ENCODE measurements at places on chromosomes 13 and 19. TPM values are rescaled to one million over a fixed set of nuclear protein-coding genes. Genes with fewer than 3 reads are reported as not detected.

The KRTDAP gene
- total RNA-seq: not detected

The RYR1 gene
- total RNA-seq: 0.53 TPM

The NUFIP1 gene
- 5.2 TPM for total RNA-seq

The C19orf38 gene
- total RNA-seq: not detected

The LHFPL6 gene
- total RNA-seq: not detected

The PRR36 gene
- 0.19 TPM for total RNA-seq

The ZNF568 gene
- total RNA-seq: 4.6 TPM

The KLK5 gene
- total RNA-seq: not detected

The GRIN2D gene
- not detected for total RNA-seq

The MEF2B gene
- 1.8 TPM for total RNA-seq

GRCh38 chr19:39408392-39409207, 2.0 kb downstream of the ZFP36 start:
- peak; percentile 55 for DNase-seq

- no peak for DNase-seq
Observed at GRCh38 chr13:37212826-37213225, 107.4 kb upstream of the CSNK1A1L start.

DNA sequence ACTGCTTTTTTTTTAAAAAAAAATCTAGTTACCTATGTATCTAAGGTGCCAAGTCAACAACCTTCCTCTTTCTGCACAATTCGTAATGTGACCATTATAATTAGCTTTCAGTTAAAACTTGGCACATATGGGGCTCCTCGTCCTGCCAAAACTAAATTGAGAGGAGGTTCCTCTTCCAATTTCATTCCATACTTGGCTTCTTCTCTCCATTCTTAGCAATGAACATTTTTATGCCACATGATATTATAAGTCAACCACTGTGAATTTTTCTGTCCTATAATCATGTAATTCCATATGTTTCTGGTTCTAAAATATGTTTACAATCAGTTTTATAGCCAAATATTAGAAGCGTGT, 177.0 kb downstream of the DCLK1 start:
- no peak for DNase-seq

DNA sequence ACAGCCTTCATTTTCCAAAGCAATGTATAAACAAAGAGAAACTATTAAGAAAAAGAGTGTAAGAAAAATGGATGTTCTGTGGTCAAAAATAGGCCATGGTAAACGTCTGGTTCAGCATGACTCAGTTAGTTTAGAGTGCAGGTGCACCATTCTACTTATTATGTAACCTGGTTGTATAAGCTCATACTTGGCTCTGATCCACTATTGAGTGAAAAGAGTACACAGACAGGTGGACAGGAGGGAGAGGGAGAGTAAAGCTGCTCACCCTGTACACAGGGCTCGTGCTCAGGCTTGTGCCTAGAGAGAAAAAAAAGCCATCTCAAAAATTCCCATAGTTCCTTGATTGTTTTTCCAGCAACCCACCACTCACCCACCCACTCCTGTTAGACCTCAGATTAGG, 85.8 kb upstream of the ZNF91 start:
- DNase-seq: no peak

GRCh38 chr13:46567671-46568070, 14.7 kb downstream of the LRCH1 start:
- DNase-seq: no peak

- no peak for DNase-seq
Observed at GRCh38 chr13:41960211-41960636, 685 bp downstream of the VWA8 start.

GRCh38 chr13:44068737-44069136, 189.0 kb downstream of the LACC1 start:
- DNase-seq: no peak

DNA sequence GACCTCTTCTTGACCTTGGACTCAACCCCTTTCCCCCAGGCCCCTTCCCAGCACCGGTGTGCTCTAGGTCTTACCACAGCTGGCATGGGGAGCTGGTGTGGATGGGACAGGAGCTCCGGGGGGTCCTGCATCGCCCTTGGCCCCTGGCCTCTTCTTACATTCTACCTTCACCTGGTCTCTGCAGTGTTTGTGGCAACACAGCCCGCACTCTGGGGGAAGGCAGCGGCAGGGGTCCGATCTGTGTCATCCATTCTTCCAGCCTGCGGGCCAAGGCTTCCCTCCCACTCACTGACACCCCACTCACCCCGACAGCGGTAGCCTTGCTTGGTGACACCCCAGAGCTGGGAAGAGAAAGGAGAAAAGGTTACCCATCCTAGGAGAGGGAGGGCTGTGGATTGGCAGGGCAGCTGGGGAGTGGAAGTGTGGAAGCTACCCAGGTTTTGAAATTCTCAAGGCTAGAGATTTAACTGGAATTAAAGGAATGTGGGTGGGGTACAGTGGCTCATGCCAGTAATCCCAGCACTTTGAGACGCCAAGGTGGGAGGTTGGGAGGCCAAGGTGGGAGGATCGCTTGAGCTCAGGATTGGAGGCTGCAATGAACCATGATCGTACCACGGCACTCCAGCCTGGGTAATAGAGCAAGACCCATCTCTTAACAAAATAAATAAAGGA, 8.3 kb downstream of the FAM98C start:
- DNase-seq: no peak

GRCh38 chr13:75961911-75962310, 325.8 kb downstream of the LMO7 start:
- no peak for DNase-seq

DNA sequence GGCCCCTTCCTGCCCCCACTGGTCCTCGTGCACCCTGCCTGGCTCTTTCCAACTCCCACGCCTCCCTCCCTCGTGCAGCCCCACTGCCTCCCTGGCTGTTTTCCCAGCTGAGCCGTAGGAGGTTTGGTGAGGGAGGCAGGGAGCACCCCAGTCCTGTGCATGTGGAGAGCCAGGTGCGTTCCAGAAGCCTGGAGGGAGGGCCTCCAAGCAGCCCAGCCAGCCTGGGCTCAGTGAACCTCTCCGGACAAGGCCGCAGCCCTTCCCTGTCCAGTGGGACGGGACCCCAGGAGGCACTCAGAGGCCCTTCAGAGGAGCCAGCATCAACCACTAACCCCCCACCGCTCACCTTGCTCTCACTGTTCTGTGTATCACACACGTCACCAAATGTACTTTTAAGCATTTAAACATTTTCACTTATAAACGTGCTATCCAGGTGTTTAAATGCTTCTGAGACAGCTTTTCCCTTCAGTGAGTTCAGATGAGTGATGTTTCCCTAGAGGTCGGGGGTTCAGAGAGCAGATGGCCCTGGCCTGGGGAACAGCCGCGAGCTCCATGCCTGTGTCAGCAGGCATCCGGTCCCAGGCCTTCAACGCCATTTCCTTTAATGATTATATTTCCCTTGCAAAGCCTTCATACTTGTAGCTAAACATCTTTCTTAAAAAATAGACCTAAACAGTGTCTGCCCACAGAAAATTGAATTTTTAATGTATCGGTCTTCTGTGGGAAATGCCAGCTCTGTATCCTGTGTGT, 122.6 kb downstream of the ATP11A start:
- DNase-seq: no peak

DNA sequence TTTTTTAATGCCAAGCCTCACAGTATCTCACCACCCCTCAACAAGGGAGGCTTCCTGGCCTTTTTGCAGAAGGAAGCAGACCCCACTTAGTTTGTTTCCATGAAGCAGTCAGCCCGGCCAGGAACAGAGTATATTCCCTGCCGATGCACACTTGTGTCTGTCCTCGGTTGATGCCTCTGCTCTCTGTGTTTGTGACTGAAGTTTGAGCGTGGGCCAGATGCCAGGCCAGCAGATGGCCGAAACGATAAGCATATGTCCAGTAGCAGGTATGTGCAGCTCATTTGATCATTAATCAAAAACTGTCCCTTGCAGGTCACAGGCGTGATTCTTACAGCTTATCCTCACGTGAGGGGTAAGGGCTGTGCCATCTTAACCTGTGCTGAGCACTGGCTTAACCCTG, 144.0 kb downstream of the IRS2 start:
- no peak for DNase-seq

- DNase-seq: no peak
Observed at GRCh38 chr13:113776231-113777125, 17.5 kb downstream of the TMEM255B start.

DNA sequence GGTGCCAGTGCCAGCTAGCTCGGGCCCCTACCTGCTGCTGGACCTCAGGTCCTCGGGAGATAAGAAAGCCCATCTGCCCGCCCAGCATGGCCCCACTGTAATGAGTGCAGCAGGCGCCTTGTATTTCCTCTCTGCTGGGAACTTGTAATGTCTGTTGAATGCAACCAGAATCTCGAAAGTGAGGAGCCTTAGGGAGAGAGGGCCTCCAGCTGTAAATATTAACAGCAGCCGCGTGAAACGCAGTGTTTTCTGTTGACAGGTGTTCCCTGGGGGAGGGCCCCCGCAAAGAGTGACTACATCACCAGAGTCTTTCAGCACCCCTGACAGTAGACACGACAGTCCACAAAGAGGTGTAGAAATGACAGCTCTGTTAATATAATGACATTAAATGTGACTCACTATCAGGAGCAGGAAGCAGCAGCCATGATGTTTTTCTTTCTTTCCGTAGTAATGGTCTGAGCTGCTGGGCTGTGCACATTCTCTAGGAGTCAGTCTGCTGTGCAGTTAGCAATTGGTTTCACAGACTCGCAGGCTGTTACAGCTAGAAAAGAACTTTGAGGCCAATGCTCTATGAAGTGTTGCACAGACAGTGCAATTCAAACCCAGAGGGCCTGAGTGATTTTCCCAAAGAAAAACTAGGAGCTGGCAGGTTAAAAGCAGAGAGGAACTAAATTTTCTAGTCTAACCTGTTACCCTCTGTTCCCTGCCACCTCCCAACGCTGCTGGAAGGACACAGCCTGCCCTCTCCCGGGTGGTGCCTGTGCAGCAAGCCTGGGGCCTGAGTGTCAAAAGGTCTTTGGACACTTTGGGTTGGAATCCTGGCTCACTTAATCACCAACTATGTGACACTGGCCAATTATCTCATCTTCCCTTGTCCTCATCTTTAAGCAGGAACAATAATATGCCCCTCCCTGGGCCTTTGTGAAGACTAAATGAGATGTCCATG, 58.6 kb upstream of the WASF3 start:
- DNase-seq: no peak

DNA sequence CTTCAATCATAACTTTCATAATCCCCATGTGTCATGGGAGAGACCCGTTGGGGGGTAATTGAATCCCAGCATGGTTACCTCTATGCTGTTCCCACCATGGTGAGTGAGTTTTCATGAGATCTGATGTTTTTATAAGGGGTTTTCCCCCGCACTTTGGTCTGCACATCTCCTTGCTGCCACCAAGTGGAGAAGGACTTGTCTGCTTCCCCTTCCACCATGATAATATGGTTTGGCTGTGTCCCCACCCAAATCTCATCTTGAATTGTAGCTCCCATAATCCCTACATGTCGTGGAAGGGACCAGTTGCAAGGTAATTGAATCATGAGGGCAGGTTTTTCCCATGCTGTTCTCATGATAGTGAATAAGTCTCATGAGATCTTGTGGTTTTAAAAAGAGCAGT, 524.9 kb downstream of the SLITRK5 start:
- no peak for DNase-seq

- DNase-seq: no peak
Observed at GRCh38 chr13:41061914-41062837, 867 bp downstream of the WBP4 start.

GRCh38 chr19:44752123-44752815, 3.8 kb downstream of the BCL3 start:
- no peak for DNase-seq

- no peak for DNase-seq
Observed at GRCh38 chr19:45960595-45961235, 12.9 kb downstream of the NOVA2 start.

GRCh38 chr13:19981685-19982238, 23.2 kb downstream of the ZMYM2 start:
- no peak for DNase-seq

DNA sequence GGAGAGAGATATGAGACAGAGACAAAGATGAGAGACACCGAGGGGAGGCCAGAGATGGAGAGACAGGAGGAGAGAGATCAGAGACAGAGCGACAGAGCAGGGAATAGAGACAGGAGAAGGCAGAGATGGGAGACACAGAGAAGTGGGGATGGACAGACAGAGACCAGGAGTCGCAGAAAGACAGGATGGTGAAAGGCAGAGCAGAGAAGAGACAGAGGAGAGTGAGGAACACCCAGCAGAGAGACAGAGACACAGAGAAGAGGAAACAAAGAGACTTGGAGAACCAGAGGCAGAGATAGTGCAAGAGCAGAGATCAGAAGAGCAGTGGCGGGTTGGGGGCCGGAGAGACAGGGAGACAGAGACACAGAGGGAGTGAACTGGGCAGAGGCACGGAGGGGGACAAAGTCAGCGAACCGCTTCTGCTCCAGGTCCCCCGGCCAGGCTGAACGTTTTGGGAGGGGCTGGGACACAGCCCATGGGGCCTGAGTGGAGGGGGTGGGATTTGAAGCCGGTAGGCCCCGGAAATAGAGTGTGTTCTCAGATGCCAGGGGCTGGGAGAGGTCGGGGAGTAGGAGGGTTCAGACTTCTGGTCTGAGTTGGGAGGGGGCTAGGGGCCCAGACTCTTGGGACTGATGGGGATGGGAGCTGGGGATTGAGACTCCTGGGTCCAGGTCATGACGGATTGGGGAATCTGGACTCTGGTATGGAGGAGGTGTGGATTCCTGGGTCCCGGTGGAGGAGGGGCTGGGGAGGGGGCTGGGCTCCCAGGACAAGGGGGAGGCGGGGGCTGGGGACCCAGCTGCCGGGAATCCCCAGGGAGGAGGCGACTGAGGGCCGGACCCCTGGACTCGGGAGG, 654 bp downstream of the ZNF579 start:
- no peak for DNase-seq

DNA sequence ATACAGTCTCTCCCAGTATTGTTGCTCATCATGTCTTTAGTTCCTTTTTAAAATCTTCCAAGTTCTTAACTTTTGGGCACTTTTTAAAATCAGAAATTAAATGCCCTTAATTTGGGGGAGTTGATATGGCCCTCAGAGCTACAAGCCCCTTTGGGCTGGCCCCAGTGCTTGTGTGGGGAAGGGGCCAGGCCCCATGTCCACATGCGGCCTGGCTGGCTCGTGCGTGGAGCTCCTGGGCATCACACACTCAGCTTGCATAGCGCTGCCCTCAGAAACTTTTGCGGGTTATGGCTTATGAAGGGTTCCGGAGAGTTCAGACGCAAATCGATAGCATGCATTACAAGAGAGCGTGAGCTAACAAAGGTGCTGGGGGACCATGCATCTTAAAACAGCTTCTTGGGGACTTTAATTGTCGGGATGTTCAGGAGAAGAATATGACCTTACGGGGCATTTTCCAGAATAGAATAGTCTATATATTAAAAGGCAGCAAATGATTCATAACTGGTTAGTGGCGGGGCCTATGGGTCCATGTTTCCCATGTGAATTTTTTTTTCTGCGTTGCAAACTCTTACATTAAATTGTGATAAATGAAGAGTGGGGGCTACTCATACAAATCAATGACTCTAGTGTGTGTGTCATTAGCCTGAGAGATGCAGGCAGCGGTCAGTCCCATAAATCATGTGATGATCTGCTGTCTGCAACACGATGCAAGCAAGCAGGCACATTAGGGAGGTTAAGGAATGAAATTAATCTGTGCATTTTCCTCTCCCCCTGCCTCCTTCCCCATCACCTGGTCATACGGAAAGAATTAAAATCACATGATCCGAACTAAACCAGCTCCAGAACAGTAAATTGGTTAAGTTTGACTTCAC, 185.8 kb upstream of the TSHZ3 start:
- DNase-seq: no peak

GRCh38 chr13:107348471-107348870, 780.5 kb upstream of the ARGLU1 start:
- DNase-seq: no peak
